CD8-positive, alpha-beta memory T cell (primary cell): ENCODE measurements at places on chromosomes 7 and 10. TPM values are rescaled to one million over a fixed set of nuclear protein-coding genes. Genes with fewer than 3 reads are reported as not detected.

Gene FOXK1
- 35.6 TPM for total RNA-seq

DNA sequence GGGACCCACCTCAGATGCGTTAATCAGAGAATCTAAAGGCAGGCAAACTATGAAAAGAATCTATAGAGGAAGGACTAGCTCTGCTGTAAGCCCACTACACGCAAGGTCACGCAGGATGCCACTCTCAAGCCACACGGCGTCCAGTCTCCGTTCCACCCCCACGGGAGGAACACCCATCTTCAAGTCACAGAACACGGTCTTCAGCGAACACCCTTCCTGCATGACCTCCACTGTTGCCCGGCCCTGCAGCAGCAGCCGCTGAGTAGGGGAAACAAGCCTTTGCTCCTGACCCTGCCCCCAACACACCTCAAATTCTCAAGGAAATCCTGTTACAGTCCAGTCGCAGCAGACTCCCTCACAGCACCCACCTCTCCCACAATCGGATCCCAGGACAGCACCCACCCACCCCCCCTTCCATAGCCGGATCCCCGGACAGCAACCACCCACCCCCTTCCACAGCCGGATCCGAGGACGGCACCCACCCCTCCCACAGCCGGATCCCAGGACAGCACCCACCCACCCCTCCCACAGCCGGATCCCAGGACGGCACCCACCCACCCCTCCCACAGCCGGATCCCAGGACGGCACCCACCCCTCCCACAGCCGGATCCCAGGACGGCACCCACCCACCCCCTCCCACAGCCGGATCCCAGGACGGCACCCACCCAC lies 133.7 kb downstream of the DIP2C start:
- H3K36me3 ChIP-seq, result no peaks in the 10 kb centered on the region
- H3K4me3 ChIP-seq, result no peak overlapping the region
- no peak for DNase-seq
- no peak overlapping the region for H3K27ac ChIP-seq
- peaks cover 5% of the 10 kb centered on the region for H3K4me1 ChIP-seq

Gene LDB1
- total RNA-seq, result 64.8 TPM

DNA sequence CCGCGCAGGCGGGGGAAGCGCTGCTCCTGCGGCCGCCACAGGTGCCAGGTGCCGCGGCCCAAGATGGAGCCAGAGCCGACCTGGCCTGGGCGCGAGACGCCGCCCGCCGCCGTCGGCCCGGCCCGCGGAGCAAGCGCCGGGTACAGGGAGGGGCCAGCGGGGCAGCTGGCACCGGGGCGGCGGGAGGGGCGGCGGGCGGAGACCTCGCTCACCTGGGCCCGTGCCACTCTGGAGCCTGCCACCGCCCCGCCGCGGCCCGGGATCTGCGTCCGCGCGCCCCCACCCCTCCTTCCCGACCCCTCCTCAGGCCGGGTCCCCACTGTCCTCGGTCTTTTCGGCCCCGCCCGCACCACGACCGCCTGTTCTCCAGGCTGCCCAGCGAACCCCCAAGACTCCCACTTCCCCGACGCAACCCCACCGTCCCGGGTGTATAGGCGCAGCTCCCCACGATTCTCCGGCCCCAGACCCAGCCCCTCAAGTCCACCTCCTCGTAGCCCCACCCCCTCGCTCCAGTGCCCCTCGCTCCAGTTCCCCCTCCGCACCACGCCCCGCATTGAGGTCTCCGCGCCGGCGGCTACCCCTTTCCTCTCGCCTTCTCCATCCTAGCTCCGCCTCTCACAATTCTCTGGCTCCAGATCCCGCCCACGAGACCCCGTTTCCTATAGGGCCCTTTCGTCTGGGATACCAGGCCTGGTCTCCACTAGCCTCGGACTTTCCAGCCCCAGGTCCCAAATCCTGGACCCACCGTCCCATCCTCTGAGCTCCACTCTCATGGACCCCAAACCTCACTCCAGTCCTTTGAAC lies at the start of gene GPRIN2:
GPRIN2 (minus strand) TSS at position 144 of the 804 bp plus-strand sequence. CDS start 5,922 bp downstream, outside the sequence.
- no peaks in the 10 kb centered on the region for H3K36me3 ChIP-seq
- DNase-seq, result peak; percentile 47
- no peak within 1 kb of the TSS for H3K4me3 ChIP-seq
- H3K4me1 ChIP-seq, result no peaks in the 10 kb centered on the region

Gene HTR7
- not detected for total RNA-seq

GRCh38 chr7:7117935-7118586 lies 64.3 kb upstream of the C1GALT1 start:
- no peak overlapping the region for H3K27ac ChIP-seq
- H3K36me3 ChIP-seq, result no peaks in the 10 kb centered on the region
- H3K4me3 ChIP-seq, result no peak overlapping the region
- DNase-seq, result no peak

- no peak overlapping the region for H3K27ac ChIP-seq
- no peaks in the 10 kb centered on the region for H3K27me3 ChIP-seq
- no peak overlapping the region for H3K4me3 ChIP-seq
- H3K4me1 ChIP-seq, result no peaks in the 10 kb centered on the region
Observed at GRCh38 chr7:127973832-127974231, 57.4 kb downstream of the LRRC4 start.

Gene GLI3
- 0.46 TPM for total RNA-seq

Gene PIP4K2A
- 130 TPM for total RNA-seq

Gene DTX2
- 23.4 TPM for total RNA-seq

GRCh38 chr10:73641328-73642060 lies at the start of gene MYOZ1:
Gene MYOZ1, minus strand, starts transcription at chr10:73641474. Its CDS starts 1,457 bp downstream, at chr10:73640017.
- H3K4me3 ChIP-seq, result no peak within 1 kb of the TSS
- no peak for DNase-seq
- no peaks in the 10 kb centered on the region for H3K4me1 ChIP-seq
- H3K27ac ChIP-seq, result no peak within 1 kb of the TSS

DNA sequence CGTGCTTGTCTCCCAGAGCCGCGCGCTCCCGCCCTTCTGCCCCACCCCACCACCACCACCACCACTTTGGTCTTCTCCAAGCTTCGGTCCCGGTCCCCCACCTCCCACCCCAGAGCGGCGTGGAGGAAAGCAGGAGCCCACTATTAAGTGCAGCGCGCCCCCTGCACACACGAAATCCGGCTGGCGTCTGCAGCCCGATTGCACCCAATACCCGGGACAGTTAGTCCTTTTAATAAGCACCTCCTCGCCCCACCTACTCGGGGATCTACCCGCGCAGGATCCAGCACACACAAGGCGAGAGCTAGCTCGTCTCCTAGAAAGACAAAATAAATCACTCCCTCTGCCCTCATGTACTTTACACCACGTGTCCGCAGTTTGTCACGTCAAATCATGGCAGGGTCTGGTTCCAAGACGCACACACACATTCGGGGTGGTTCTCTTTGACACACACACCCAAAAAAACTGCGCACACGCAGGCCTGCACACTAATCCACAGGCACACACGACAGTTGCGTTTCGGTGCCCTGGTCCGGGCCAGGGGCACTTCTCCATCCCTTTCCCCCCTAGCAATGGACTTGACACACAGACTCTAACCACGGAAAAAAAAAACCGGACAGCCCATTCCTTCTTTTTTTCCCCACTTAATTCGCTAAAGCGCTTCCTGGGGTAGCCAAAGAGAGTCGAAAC lies 1.6 kb downstream of the SFMBT2 start:
- H3K4me1 ChIP-seq, result peaks cover 42% of the 10 kb centered on the region
- peak overlapping the region; percentile 84 for H3K27ac ChIP-seq
- peak; percentile 67 for DNase-seq
- H3K4me3 ChIP-seq, result peak overlapping the region; percentile 96

GRCh38 chr7:75630549-75630948 lies 108.2 kb downstream of the HIP1 start:
- H3K27ac ChIP-seq, result no peak overlapping the region
- no peaks in the 10 kb centered on the region for H3K27me3 ChIP-seq
- DNase-seq, result no peak

DNA sequence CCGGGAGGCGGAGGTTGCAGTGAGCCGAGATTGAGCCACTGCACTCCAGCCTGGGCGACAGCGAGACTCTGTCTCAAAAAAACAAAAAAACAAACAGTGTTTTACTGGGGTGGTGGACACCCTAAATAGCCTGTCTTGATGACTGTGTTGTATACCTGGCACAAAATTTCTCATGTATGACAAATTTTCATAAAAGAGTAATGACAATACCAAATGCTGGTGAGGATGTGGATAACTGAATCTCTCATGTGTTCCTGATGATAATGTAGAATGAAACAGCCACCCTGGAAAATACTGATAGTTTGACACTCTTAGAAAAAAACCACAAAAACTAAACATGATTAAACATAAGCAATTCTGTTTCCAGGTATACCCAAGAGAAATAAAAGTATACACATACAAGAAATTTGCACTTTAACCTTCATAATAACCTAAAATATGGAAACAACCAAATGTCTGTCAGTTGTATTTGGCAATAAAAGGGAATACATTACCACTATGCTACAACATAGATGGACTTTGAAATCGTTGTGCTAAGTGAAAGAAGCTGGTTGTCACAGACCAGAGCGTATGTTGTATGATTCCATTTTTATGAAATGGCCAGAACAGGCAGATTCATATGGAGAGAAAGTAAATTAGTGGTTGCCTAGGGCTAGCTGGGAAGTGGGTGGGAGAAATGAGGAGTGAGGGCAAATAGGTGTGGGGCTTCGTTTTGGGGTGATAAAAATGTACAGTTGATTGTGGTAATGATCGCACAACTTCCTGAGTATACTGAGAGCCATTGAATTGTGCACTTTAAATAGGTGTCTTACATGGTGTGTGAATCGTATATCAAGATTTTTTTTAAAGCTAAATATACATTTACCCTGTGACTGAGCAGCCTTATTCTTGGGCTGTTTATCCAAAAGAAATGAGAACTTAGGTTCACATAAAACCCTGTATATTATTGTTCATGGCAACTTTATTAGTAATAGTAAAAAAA lies 12.5 kb downstream of the WDR37 start:
- no peak for DNase-seq
- H3K36me3 ChIP-seq, result peaks cover 2% of the 10 kb centered on the region
- peaks cover 25% of the 10 kb centered on the region for H3K4me1 ChIP-seq
- no peak overlapping the region for H3K4me3 ChIP-seq
- no peaks in the 10 kb centered on the region for H3K27me3 ChIP-seq

Gene ADCYAP1R1
- not detected for total RNA-seq

- DNase-seq, result no peak
- no peaks in the 10 kb centered on the region for H3K4me1 ChIP-seq
- no peaks in the 10 kb centered on the region for H3K36me3 ChIP-seq
- no peaks in the 10 kb centered on the region for H3K27me3 ChIP-seq
Observed at GRCh38 chr7:141731476-141732149, 6.5 kb upstream of the SSBP1 start.

GRCh38 chr10:121516093-121516865 lies 82.0 kb downstream of the FGFR2 start:
- no peak overlapping the region for H3K27ac ChIP-seq
- no peaks in the 10 kb centered on the region for H3K27me3 ChIP-seq
- no peaks in the 10 kb centered on the region for H3K36me3 ChIP-seq
- H3K4me3 ChIP-seq, result no peak overlapping the region
- DNase-seq, result no peak
- H3K4me1 ChIP-seq, result no peaks in the 10 kb centered on the region

Gene SPDYE16
- total RNA-seq, result 0.20 TPM

GRCh38 chr7:7257899-7258692 lies 75.8 kb downstream of the C1GALT1 start:
- DNase-seq, result no peak
- H3K36me3 ChIP-seq, result no peaks in the 10 kb centered on the region
- H3K27ac ChIP-seq, result peak overlapping the region; percentile 77

- DNase-seq, result no peak
- no peak overlapping the region for H3K4me3 ChIP-seq
- H3K27ac ChIP-seq, result no peak overlapping the region
- H3K4me1 ChIP-seq, result no peaks in the 10 kb centered on the region
Observed at GRCh38 chr7:30866939-30867338, 44.7 kb upstream of the AQP1 start.

Gene HPSE2
- 0.07 TPM for total RNA-seq

Gene GSTO2
- total RNA-seq, result 1.1 TPM

- no peak overlapping the region for H3K27ac ChIP-seq
- H3K27me3 ChIP-seq, result no peaks in the 10 kb centered on the region
- H3K4me3 ChIP-seq, result no peak overlapping the region
- DNase-seq, result no peak
- no peaks in the 10 kb centered on the region for H3K4me1 ChIP-seq
- no peaks in the 10 kb centered on the region for H3K36me3 ChIP-seq
Observed at GRCh38 chr7:24773646-24774045, 16.4 kb upstream of the GSDME start.

Gene KAZALD1
- 0.20 TPM for total RNA-seq
